ENCODE measurements at places on chromosomes 7 and 10.

DNA sequence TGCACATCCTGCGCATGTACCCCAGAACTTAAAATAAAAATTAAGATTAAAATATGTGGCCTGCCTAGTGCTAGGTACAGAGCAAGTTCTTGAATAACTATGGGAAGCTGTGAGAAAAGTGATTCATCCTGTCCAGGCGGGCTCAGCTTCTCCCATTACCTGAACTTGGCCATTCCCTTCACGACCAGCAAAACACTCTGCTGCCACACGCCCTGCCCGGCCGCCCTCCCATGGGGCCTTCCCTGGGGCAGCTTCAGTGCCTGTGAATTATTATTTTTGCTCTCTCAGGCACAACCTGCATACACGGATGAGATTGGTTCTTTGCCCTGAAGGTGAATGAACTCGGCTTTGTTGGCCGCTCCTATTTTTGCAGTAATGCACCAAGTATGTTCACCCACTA lies 209.2 kb upstream of the SHH start:
- no peak for DNase-seq

- DNase-seq, result peak; percentile 74
Measured at GRCh38 chr10:96587264-96588059, 650 bp upstream of the TM9SF3 start.

- DNase-seq, result no peak
Measured at GRCh38 chr10:10796061-10796773, 221.5 kb upstream of the CELF2 start.

GRCh38 chr7:112132051-112132694 lies 74.0 kb downstream of the DOCK4 start:
- DNase-seq, result no peak

GRCh38 chr7:21941611-21942141 lies 4.0 kb downstream of the CDCA7L start:
- no peak for DNase-seq

GRCh38 chr7:79046061-79046460 lies 407.4 kb downstream of the MAGI2 start:
- no peak for DNase-seq

- peak; percentile 81 for DNase-seq
Measured at GRCh38 chr10:103481974-103482531, 3.0 kb upstream of the CALHM3 start.

DNA sequence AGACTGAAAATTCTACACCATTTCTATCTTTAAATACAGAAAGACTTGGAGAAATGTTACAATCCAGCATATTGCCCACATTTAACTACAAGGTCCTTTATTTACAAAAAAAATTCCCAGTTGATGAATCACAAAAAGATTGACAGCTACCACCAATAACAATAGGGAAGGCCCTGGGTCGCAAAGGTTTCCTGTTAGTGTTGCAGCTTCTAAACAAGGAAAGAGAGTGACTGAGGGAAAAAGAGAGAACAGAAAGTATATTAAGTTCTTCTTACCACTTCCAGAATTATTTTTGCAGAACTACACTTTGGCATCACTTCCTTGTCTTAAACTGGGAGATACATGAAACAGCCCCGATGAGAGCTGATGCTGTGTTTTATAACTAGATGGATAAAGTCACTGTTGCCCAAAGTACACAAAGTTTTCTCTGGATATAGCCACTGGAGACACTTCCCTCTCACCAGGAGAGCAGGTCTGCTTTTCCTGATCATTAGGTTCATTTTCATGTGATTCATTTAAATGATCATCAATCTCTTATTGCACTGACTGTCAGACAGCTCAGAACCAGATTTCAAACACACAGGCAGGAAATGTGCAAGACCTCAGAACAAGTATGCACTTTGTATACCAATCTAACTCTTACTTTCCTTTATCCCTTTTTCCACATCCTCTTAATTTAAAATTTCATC lies 57.0 kb downstream of the SHTN1 start:
- DNase-seq, result no peak

DNA sequence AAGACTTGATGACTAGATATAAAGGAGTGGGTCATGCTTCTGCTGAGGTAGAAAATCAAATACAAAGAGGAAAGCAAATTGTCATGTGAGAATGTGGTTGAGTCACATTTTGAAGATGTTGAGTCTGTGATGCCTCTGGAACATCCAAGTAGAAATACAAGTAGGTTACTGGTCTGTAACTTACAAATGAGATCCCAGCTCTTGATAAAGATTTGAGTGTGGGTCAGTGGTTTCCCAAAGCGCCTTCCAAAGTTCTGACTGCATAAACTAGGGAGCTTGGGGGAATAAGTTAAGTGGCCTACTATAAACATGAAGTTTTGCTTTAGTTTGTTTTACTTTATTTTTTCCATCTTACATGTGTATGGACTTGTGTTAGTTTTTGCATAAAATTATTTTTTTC lies 144.3 kb upstream of the ETV1 start:
- no peak for DNase-seq

DNA sequence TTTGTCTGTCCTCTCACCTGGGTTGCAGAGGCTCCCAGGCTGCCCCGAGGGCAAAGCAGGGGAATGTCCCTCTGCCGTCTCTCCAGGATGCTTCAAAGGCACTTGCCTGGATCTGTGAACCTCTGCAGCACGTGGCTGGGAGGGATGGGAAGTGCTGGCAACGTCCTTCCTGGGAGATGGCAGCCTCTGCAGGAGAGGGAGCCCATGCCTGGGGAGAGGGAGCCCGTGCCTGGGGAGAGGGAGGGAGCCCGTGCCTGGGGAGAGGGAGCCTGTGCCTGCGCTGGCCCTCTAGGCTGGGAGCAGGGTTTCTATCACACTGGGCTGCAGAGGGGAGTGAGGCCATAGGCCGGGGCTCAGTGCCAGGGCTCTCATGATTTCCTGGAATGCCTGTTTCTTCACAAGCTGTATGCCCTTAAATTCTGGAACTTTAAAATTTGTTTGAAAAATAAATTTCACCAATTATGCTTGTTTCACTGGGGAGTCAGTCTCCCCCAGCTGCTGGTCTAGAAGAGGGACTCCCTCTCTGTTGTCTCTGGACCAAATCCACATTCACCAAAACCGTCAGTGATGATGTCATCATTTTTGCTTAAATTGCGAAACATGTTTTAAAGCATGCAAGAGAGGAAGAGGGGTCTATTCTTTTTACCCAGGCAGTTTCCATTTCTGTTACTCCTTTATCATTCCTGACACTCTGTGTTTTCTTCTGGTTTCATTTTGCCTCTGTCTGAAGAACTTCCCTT lies 135.7 kb downstream of the DNAJB6 start:
- DNase-seq, result no peak

GRCh38 chr7:30487371-30487770 lies 8.8 kb upstream of the NOD1 start:
- DNase-seq, result no peak

DNA sequence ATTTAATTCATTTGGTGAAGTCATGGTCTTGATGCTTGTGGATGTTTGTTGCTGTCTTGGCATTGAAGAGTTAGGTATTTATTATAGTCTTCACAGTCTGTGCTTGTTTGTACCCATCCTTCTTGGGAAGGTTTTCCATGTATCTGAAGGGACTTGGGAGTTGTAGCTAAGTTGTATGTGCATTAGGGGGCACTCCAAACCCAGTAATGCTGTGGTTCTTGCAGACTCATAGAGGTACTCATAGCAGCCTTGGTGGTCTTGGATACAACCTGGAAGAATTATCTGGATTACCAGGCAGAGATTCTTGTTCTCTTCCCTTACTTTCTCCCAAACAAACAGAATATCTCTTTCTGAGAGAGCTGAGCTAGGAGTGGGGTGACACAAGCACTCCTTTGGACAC lies 93.2 kb downstream of the ADCYAP1R1 start:
- DNase-seq, result peak; percentile 33

GRCh38 chr7:96401200-96401599 lies 79.3 kb upstream of the SLC25A13 start:
- DNase-seq, result no peak

DNA sequence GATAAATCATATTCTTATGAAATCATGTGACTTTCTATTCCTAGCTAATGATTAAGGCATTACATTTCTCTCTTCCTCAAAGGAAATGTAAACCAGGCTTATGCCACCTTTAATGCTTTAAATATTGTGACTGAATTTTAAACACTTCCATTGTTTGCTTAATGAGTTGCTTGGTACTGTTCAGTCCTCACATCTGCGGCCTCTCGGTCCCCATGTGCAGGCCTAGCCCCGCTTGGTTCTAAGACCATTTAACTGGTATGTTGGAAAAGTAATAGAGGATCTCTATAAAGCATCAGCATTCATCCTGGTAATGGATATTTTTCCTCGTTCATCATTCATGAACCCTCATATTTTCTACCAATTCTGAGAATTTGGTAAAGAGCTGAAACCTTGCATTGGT lies 27.4 kb downstream of the THSD7A start:
- no peak for DNase-seq

- DNase-seq, result no peak
Measured at GRCh38 chr10:83666762-83667161, 472.5 kb upstream of the GHITM start.

DNA sequence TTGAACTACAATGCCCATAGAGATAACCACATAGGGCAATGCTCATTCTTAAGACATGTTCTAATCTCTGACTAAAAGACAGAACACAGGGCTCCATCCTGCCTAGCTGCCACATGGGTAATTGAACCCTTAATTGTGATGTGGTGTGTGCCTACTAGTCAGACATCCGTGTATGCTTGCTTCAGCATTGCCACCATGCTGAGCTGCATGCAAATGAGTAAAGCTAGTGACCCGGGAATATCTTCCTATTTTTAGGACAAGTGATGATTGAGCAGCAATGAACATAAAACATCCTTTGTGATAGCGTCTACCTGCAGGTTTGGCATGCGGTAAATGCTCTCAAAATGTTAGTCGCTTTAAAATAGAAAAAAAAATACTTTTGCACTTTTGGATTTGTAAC lies 115.8 kb downstream of the MAGI2 start:
- DNase-seq, result no peak

DNA sequence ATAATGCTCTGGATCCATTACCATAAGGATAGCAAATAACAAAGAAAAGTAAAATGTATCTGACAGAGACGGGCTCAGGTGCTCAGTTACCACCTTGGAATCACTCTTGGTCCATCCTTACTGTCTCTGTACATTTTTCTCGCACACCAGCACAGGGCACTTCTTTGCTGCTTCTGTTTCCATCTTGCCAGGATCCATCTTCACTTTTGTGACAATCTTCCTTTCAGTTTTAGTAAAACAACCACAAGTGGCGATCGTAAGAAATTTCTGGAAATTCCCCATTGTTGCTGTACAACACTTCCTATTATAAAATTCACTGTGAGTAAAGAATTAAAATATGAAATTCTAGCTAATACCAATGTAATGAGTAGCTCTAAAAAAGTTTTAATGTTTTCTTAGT lies 695.5 kb downstream of the GRM8 start:
- DNase-seq, result no peak

- no peak for DNase-seq
Measured at GRCh38 chr10:25112016-25112415, 62.8 kb upstream of the GPR158 start.

GRCh38 chr7:51060536-51060935 lies 256.1 kb downstream of the COBL start:
- DNase-seq, result peak; percentile 7

GRCh38 chr10:29876008-29876555 lies 183.3 kb downstream of the JCAD start:
- no peak for DNase-seq

GRCh38 chr7:85567983-85568382 lies 381.1 kb upstream of the SEMA3D start:
- no peak for DNase-seq

- no peak for DNase-seq
Measured at GRCh38 chr10:128103229-128103714, 23.0 kb downstream of the MKI67 start.

GRCh38 chr7:124930173-124930623 lies 573 bp upstream of the POT1 start:
- DNase-seq, result no peak

DNA sequence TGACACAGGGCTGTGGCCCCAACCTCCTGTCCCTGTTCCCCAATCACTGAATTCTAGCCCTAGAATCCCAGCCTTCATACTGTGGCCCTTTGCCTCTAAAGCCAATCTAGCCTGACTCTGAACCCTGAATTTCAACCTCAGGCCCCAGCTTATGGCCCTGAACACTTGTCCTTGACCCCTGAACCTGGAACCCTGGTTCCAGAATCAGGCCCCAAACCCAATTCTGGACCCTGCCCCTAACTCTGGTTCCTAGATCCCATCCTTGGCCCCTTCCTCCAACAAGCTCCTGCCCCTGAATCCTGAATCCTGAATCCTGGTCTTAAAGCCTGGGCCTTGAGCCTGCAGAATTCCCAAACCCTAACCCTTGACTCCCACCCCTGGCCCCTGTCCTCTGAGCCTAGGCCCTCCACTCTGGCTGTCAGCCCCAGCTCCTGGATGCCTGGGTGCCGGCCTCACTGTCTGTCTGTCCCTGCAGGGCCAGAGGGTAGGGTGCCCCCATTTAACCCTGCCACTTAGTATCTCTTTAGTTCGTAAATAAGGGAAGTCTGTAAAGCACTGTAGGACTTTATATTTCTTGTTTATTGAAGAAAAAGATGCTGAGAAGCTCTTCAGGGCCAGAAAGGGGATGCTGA lies 1.3 kb downstream of the INPP5A start:
- no peak for DNase-seq

- no peak for DNase-seq
Measured at GRCh38 chr7:104048055-104048454, 58.6 kb upstream of the RELN start.

- peak; percentile 89 for DNase-seq
Measured at GRCh38 chr7:44196450-44196872, 4.3 kb upstream of the YKT6 start.

DNA sequence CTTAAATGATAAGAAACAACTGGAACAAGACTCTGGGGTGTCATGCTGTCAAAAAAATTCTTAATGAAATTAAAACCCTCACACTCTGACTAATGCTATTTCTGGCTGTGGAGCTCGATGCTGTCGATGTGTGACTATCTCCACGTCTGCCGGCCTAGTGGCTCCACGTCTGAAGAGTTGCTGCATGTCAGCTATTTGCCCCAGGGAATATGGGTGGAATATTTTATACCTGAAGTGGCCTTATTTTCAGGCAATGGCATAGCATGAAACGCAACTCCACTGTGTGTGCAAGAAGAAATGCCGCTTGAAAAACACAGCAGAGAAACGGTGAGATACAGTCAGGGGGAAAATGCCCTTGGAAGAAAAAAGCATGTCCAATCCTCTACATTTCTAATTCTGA lies 50.9 kb upstream of the MGMT start:
- no peak for DNase-seq

- DNase-seq, result peak; percentile 40
Measured at GRCh38 chr7:66921396-66921917, 432 bp downstream of the TMEM248 start.

GRCh38 chr10:121709675-121710073 lies 111.4 kb upstream of the FGFR2 start:
- DNase-seq, result no peak

DNA sequence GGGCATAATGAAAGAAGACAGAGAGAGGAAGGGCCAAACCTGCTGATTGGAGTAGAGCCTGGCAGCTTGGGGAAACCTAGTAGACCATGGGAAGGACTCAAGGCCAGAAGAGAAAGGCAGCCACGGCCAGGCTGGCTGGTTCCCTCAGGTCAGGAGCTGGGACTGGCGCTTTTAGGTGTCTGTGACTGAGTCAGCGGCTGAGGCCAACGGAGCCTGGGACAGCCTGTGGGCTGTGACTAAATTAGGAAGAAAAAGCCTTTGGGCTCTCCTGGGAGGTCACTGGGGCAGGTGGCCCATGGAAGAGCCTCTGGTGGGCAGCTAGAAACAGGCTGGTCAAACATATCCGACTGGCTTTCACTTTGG lies 108.9 kb upstream of the PDCD4 start:
- no peak for DNase-seq

- no peak for DNase-seq
Measured at GRCh38 chr7:66905278-66905677, 15.7 kb upstream of the TMEM248 start.

GRCh38 chr10:44906486-44906885 lies 4.7 kb upstream of the TMEM72 start:
- DNase-seq, result no peak

Data from NCI-H82 (cell line).